ENCODE measurements at places on chromosomes 5 and 9.

GRCh38 chr5:112192866-112193265 is 226.2 kb downstream of the EPB41L4A start:
- DNase-seq: no peak

DNA sequence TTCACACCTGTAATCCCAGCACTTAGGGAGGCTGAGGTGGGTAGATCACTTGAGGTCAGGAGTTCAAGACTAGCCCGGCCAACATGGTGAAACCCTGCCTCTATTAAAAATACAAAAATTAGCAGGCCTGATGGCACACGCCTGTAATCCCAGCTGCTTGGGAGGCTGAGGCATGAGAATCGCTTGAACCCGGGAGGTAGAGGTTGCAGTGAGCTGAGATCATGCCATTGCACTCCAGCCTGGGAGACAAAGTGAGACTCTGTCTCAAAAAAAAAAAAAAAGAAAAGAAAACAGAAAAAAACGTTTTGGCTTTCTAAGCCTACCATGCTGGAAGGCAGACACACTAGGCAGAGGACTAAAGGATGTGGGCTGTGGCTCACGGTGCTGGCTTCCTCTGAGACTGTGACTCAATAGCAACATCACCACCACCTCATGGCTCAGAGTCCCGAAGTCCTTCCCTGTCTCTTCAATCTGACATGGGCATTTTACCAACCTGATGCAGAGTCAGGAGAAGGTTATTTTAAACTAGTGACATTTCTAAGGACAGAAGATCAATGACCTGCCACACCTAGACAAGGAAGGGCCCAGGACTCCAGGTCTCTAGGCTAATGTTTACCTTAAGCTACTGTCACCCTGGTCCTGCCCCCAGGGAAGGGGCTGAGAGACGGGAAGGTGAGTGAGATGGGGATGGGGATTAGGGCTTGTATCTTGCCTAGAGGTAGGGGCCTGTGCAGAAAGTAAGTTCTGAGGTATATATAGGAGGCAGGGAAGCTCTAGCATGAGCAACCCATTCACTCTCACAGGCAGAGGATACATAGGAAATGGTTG is 3.7 kb downstream of the ECSCR start:
- DNase-seq: peak; percentile 87

DNA sequence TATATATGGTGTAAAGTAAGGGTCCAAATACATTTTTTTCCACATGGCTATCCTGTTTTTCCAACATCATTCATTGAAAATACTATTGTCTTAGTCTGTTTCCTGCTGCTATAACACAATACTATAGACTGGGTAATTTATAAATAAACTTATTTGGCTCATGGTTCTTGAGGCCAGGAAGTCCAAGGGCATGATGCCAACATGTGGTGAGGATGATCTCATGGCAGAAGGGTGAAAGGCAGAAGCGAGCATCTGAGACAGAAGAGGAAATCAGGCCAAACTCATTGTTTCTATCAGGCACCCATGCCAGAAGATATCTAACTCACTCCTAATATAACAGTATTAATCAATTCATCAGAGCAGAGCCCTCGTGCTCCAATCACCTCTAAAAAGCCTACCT is 42.6 kb downstream of the ANKRD55 start:
- DNase-seq: peak; percentile 47

DNA sequence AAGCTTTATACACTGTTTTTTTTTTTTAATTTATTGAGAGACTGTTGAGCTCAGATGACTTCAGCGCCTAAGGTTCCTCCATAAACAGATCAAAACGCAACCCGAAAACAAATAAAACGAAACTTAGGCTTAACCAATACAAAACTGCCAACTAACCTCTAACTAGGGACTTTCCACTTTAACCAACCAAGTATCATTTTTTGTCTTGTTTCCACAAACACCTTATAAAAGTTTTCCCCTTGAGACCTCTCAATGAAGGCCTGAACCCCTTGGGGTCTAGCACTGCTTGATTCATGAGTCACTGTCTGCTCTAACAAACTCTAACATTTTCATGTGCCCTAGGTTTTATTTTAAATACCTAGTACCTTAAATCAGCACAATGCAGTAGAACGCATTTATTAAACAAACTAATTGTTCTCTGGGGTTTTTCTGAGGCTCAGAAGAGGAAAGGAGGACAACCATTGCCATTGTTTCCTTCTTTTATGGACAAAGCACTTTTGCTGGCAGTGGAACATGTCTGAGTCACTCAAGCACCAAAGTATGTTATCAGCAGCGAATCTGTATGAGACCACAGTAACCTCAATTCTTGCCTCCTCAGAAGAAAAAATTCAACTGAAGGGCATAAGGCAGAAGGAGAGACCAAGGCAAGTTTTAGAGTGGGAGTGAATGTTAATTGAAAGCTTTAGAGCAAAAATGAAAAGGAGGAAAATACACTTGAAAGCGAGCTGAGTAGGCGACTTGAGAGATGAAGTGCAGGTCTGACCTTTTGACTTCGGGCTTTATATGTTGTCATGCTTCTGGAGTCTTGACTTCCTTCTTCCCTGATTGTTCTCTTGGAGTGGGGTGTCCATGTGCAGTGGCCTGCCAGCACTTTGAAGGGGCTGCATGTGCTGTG is 97.7 kb upstream of the HCN1 start:
- DNase-seq: no peak

DNA sequence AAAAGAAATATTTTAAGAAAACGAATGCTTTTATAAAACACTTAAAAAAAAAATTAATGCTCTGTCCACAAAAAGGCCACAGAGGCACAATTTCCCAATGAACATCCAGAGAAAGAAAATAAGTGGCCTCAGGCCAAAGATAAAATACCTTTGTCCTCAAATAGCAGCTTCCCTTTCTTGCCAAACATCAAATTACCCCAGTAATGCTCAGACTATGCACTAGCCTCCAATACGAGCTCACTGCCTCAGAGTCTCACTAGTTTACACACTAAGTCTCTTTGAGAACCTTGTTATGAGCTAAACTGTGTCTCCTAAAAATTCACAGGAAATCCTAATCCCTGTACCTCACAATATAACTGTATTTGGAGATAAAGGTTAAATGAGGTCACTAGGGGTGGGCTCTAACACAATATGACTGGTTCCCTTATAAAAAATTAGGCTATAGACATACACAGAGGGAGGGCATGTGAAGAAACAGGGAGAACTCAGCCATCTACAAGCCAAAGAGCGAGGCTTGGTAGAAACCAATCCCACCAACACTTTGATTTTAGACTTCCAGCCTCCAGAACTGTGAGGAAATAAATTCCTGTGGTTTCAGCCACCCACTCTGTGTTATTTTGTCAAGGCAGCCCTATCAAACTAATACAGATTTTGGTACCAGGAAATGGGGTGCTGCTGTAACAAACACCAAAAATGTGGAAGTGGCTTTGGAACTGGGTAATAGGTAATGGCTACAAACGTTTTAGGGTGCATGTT is 4.4 kb downstream of the MPDZ start:
- DNase-seq: no peak

DNA sequence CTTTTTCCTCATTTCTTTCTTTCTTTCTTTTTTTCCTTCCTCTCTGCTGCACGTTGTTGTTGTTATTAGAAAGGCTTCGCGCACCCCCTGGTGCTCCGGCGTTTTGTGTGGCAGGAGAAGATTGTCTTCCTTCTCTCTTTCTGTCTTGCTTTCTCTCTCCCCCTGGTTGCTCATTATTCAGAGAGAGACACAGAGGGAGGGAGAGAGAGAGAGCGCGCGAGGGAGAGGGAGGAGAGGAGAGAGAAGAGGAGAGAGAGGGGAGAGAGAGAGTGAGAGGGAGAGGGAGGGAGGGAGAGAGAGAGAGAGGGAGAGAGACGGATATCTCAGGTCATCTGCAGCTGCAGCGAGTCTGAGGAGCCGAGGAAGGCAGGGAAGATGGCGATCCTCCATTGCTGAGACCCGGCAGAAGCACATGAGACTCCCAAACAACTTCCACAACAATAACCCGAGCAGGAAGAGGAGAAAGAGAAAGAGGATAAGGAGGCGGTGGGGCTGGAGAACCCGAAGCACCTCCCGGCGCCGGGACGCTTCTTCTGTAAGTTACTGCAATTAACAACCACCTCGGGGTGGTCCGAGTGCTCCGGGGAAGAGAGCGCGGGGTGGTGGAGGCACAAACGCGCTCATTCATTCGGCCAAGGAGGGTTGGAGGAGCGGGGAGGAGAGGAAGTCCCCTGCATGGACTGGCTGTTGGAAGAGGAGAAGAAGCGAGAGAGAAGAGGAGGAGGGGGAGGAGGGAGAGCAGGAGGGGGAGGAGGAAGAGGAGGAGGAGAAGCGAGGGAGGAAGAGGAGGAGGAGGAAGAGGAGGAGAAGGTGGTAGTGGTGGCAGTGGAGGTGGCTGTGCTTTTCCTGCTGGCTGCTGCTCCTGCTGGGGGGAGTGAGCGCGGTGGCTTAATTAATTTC is at the start of gene ZNF462:
TSS of gene ZNF462 (plus strand) at position 346 of the 900 bp plus-strand sequence. CDS start 60,218 bp downstream, outside the sequence.
- DNase-seq: no peak

GRCh38 chr5:32326216-32326772 is 13.6 kb upstream of the MTMR12 start:
- no peak for DNase-seq

DNA sequence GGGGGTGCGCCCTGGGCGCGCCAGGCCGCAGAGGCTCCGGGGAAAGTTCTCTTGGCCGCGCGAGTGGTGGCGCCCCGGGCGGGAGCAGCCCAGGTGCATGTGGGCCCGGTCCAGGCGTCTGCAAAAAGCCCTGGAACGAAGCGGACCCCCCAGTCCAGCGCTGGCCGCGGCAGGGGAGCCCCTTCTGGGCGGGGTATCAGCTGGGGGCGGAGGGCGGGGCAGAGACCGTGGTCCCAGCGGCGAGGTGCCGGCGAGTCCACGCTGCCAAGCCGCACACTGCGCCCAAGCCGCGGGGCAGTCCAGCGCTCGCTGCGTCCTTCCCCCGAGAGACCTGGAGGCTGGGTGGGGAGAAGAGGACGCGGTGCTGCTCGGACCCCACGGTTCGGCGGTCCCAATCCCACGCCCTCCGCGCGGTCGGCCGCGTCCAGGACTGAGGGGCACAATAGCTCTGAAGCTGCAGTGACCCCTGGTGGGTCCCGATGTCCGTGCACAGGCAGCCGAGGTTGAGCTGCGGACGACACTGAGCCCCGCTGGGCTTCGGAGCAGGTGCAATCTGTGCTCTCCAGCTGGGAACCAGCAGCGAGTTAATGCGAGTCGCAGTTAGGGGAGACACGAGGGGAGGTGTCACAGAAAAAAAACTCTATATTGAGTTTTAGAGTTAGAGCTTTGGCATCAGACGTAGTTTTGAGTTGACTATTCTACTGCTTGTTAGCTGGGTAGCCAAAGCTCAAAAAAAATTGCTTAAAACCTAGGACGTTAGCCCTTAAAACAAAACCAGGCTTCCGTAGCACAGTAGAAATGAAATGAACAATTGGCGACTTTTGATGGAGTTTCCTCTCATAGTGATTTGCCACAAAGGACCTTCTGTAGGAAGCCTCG is 1.1 kb upstream of the EPB41L4A start:
- DNase-seq: peak; percentile 36

DNA sequence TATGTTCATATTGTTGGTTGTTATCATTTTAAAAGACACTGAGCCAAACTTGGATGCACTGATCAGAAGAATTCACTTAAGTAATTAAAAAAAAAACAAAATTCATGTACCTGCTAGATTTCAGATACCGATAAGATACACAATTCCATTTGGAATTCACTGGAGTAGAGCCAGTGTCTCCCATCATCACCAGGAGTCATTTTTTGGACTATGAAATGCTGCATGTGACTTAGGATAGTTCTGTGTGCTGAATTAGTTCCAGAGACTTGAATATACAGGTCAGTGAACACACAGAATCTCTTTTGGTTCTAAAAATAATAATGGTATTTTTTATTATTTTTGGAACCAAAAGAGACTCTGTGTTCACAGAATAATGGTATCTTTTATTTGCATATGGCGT is 482.6 kb upstream of the PIK3R1 start:
- DNase-seq: no peak

- DNase-seq: no peak
These were observed 223.1 kb upstream of the PTPRD start for GRCh38 chr9:10835791-10836463.

DNA sequence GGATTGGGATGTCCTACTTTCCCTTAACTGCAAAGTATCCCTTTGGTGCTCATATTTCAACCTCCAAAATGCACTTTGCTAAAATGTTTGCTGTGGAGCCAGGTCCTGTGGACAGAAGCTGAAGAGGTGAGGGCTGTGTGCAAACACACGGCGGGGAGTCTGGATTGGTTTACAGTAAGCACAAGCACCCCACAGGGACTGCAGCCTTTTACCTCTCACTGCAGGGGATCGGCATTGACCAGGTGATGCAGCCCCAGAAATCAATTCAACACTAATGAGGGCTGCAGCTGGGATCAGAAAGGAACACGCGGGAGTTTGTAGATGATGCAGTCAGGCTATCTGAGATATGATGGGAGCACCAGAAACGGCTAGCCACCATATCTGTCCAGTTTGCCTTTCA is 450.9 kb downstream of the CCDC171 start:
- no peak for DNase-seq

DNA sequence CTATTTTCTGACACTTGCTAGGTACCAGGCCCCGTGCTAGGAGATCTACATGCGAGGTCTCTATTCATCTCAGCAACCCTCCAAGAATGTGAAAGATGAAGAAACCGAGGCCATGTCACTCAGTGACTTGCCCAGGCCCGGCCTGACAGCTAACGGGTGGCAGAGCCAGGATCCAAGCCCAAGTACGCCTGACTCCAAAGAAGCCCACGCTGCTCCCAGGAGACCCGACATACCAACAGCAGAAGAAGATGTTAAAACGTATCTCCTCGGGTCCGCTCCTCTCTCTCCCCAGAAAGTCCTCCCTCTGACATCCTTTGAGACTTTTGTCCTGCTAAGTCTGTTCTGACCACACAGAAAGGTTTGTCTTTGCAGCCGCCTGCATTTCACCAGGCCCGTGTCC is 65.2 kb downstream of the CRB2 start:
- no peak for DNase-seq

DNA sequence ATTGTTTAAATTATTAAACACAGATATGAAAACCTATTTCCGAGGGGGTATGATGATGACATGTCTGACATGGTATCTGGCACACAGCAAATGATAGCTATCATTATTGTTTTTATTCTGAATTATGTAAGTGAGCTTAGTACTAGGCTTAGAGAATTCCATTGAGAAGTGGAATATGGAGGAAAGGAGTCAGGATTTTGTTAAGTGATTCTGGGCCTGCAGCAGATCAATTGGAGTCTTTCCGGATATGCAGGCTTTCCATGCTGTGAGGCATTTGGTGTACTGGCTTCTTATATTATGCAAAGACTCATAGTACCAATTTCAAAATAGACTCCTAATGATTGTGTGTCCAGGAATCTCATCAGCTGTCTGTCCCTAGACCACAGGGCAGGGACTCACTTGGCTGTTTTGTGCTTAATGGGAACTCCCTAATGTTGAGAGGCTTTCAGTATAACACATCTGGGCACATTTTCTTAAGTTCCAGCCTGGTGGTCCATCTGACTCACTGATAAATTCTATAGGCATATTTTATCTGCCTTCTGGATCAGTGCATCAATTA is 180.0 kb upstream of the KLF9 start:
- DNase-seq: no peak

DNA sequence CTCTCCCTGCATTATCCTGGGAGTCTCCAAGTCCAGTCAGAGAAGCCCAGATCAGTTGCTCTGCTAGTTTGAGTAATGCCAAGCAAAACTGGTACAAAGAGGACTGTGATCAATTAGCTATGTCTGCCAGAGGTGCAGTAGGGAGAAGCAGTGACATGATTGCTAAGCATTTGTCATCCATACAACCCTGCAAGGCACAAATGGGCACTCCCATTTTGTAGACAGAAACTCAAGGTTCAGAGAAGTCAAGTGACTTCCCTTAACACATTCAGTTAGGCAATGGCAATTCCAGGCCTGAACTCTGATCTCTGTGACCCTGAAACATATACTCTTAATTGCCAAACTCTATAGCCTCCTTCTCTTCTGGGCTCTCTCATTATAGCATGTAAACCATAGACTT is 34.0 kb downstream of the NDST1 start:
- no peak for DNase-seq
